ENCODE measurements at places on chromosomes 6 and 20. TPM values are rescaled to one million over a fixed set of nuclear protein-coding genes. Genes with fewer than 3 reads are reported as not detected.

SSTR4 gene
- not detected for total RNA-seq

RSPH9 gene
- total RNA-seq: 0.74 TPM

MTFR2 gene
- total RNA-seq: 1.2 TPM

DNA sequence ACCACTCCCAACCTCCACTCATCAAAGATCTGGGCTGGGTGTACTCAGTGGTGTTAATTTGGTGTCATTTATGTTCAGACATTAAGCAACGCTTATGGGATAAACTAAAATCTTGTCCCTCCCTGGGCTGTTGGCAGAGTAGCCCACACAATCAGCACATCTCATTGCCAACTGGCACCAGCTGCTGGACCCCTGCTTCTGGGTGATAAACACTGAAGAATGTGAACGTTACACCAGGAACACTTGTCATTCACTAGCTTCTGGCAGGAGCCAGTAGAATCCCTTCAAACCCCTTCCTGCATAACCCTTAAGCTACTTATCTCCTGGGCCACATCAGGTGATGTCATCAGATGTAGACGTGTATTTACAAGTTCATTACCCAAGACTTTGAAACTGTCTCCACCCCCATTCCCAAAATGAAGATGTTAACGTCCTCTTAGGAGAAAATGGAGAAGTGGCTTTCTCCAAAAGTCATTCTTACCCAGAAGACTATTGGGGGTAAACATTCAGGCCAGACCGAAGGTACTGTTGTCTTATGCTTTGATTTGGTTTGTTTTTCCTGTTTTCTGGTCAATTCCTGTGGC lies 107.8 kb upstream of the CD93 start:
- H3K4me3 ChIP-seq: no peak overlapping the region
- no peaks in the 10 kb centered on the region for H3K4me1 ChIP-seq
- DNase-seq: no peak
- no peak overlapping the region for H3K27ac ChIP-seq
- no peaks in the 10 kb centered on the region for H3K36me3 ChIP-seq
- no peaks in the 10 kb centered on the region for H3K27me3 ChIP-seq

GRCh38 chr6:39773782-39774181 lies 18.4 kb upstream of the DAAM2 start:
- H3K27ac ChIP-seq: no peak overlapping the region
- H3K4me3 ChIP-seq: no peak overlapping the region
- H3K27me3 ChIP-seq: no peaks in the 10 kb centered on the region
- DNase-seq: no peak
- H3K36me3 ChIP-seq: no peaks in the 10 kb centered on the region
- H3K4me1 ChIP-seq: no peaks in the 10 kb centered on the region

Data from vagina (tissue), 2 donors.